ENCODE measurements at places on chromosomes 3 and 15.

DNA sequence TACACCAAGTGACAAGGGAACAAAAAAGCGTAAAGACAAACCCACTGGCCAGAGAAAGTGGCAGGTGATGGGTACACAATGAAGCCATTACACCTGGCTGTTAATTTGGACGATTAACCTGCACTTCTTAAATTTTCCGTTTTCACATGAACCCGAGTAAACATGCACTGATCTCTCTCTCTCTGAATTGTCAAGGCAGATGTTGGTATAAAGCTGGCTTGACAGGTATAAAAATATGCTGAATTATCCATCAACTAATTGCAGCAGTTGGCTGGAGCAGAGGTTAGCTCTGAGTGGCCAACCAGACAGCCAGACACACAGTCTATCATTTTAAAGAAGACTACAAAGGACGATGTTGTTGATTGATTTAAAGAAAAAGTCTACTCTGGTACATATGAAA, 561.7 kb upstream of the ALCAM start:
- DNase-seq, result no peak

- no peak for DNase-seq
These were observed 711 bp downstream of the STARD9 start for GRCh38 chr15:42576040-42576594.

DNA sequence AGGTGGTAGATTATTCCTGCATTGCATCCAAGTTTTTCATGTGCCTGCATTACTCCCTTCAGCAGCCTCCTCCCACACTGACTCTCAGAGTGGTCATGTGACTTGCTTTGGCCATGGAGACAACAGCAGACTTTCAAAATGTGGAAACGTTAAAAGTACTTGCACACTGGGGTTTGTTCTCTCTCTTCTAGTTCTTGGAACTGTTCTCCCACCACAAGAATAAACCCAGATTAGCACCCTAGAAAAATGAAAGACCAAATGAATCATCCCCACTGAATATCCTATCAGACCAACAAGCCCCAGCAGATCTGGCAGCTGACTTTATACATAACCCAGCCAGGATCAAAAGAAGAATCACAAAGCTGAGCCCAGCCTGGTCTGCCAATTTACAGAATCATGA, 398.5 kb downstream of the VPS13C start:
- no peak for DNase-seq

GRCh38 chr15:31372635-31373091, 46.0 kb downstream of the KLF13 start:
- DNase-seq, result no peak

DNA sequence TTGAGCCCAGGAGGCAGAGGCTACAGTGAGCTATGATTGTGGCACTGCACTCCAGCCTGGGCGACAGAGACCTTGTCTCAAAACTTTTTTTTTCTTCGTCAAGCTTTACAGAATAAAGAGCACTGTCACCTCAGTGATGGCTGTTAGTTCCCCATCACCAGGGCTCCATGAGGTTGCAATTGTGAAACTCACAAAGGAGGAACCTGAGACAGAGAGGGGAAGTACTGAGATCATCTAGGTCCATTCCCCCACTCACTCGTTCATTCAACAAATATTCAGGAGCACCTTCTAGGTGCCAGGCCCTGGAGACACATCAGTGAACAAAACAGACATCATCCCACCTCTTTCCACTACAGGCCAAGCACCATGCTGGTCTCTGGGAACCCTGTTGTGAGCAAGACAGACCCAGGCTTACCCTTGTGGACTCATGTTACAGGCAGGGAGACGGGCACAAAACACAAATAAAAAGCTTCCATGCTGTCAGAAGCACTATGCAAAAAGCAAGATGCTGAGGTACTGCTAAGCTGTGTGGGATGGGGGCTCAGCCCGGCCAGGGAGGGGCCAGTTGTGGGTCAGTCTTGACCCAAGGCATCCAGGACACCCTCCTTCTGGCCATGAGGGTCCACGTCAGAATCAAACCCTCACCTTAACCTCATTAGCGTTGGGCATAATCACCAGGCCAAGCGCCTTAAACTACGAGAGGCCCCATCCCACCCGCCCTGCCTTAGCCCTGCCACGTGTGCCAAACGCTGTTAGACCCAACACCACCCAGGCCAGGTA, 2.1 kb upstream of the RHO start:
- DNase-seq, result peak; percentile 47

DNA sequence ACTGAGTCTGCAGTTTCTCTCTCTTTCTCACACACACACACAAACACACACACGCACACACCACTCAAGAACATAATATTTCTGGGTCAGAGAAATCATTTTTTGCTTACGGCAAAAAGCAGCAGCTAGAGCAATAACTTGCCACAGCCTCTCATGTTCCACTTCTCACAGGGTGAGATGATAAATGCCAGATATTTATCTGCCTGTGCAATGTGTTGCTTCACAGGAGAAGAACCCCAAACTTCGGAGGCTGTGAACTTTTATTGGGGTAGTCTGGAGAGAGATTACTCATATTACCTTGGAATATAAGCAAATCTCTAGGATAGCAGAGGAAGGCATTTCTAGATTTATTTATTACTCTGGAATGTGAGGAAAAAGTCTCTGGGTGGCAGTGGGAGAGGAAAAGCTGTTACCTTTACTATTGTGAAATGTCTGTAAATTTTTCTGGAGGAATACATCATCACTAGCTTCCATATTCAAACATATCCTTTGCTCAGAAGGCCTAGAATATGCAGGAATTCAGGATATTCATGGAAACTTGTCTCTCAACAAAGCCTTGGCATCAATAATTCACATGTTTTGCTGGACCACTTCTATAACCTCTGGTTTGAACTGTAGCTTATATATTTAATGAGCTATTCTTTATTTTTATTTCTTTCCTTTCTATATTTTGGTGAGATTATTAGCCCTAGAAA, 369.2 kb downstream of the NSUN3 start:
- DNase-seq, result no peak

GRCh38 chr15:78984041-78984440, 39.2 kb upstream of the CTSH start:
- DNase-seq, result no peak

DNA sequence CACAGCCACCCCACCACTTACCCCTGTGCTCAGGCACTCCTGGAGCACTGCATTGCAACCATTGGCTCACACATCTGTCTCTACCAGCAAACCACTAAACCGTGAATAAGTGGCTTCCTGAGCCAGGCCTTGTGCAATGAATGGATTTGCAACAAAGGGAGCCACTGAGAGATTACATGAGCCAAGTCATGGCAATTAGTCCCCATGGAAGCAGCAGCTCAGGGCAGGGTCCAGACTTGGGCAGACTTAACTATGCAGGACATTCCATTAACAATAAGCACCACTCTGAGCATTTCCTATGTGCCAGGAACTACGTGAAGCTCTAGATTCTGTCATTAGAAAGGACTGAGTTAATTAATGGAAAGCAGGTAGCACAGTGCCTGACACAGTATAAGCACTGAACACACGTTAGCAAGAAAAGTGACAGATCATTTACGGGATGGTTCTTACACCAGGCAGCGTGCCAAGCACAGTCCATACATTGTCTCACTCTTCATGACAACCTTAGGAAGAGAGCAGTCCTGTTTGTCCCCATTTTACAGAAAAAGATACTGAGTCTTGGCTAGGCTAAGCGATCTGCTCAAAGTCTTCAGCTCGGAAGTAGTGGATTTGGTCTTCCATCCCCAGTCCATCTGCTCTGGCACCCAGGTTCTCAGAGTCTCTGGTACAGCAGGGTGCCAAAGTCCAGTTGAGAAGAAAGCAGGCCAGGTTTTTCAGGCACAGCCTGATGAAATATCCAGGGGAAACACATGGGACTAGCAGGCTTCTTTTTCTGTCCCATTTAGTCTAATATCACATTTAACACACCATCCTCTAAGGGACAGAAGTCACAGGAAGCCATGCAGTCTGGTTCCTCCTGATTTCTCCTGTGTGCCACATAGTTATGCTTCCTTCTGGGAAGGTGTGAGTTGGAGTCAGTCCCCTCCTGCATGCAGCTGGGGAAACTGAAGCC, 44.1 kb downstream of the LIPC start:
- peak; percentile 56 for DNase-seq

DNA sequence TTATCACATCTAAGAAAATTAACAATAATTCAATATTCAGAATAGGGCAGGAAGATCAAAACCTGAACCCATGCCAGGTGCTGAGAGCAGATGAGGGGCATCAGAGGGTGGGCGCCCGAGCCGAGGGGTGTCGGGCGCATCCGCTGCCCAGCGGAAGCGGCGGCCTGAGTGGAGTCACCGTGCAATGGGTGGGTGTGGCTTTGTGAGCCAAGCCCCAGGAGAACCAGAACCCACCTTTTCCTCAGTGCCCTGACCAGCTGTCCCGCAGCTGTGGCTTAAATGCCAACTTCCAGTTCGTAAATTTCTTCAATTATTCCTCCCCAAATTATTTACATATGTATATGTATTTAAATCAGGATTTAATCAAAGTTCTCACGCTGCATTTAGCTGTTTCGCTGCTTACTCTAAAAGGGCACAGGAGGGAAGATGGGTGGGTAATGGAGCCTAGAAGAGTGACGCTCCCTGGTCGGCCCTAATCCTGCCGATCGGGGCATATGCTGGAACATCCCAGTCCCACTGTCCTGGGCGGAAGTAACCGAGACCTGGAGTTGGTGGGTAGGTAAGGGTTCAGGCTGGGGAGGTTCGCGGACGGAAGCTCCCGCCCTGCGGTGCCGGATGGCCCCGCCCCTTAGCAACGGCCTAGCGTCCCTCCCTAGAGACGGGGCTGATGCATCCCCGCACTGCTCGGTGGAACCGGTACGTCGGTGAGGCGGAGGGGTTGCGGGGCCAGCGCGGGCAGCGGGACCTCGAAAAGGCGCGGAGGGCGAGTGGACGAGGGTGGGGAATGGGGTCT, 1.3 kb downstream of the DNAH1 start:
- peak; percentile 81 for DNase-seq

GRCh38 chr3:40387001-40387894, at the start of gene ENTPD3:
ENTPD3 (plus strand) TSS chr3:40387184; CDS start chr3:40388058, 874 bp downstream.
- peak; percentile 79 for DNase-seq

GRCh38 chr15:34501131-34501530, 63.5 kb upstream of the GOLGA8A start:
- no peak for DNase-seq

DNA sequence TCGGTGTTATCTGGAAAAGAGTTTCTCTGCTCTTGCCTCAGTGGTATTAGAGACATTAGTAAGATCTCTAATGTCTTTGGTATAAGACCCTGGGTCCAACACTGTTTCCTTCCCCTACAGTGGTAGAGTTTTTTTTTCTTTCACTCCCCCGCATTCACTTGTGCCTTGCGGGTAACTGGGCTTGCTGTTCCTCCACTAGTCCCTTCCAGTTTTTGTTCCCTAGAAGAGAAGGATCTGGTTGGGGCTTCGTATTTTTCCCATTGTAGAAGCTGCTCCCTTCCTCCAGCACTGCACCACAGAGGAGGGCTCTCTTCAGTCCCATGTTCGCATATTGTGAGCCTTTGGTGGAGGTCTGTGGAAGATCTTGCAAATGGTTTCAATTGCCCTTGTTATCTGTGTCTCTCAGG, 13.7 kb downstream of the CTDSPL2 start:
- DNase-seq, result no peak

DNA sequence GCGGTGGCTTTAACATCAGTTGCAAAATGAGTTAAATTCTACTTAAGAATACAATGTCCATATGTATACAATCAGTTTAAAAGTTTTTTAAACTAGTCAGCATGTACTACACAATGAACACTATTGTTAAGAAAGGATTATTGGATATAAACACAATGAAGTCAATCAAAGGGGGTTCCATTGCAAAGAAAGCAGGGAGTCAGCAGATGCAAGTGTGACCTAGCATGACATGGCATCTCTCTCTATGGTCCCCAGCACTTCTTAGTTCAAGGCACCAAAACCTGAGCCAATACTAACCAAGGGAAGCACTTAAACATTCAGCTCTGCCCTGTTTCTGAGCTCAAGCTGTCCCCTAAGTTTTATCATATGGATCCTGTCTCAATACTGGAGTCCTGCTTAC, 17.0 kb downstream of the KLHL6 start:
- no peak for DNase-seq

DNA sequence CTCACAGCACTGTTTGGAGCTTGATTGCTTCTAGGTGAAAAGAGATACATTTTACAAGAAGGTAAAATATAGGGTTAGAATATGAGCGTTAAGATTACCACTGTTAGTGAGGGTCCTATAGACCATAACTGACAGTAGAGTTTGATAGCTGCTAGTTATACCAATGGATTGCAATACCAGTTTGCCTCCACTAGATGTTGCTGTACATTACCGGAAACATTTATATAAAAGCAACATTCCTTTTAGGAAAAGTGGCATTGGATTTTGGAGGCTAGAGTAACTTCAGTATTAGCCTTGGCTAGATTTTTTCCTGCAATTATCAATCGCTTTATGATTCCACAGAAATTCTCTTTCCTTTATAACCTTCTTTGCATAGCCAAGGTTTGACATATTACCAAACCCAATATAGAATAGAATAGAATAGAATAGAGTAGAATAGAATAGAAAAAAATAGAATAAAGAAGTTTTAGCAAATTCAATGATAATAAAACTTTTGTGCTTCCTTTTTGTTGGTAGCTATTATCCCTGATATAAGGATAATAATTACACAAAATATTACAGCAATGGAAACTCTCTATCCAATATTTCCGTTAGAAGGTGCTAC, 1093.6 kb upstream of the ALCAM start:
- no peak for DNase-seq

- DNase-seq, result no peak
These were observed 50.9 kb upstream of the DCBLD2 start for GRCh38 chr3:98952404-98952803.

DNA sequence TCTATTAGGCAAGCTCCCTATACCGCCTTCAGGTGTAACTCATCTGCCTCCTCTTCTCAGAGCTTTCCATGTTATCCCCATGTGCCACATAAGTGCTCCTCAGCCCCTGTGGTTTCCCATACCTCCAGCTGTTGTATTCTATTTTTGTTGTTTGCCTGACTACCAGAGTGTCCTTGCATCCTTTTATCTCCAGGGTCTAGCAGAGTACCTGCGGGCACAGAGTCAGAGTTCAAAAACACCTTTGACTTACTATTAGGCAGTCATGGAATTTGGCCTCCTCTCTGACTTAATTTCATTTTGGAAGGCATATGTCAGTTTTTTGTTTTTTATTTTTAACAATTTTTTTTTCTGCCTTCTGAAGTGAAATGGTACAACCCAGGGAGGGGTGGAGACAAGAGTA, 7.1 kb downstream of the GPR87 start:
- DNase-seq, result no peak

- DNase-seq, result no peak
These were observed 63.2 kb upstream of the HES1 start for GRCh38 chr3:194072691-194073279.

- no peak for DNase-seq
These were observed 81.2 kb downstream of the ANO10 start for GRCh38 chr3:43540624-43541023.
